ENCODE measurements at places on chromosomes 13 and 19.

- DNase-seq: no peak
Measured at GRCh38 chr19:38375098-38375493, 725 bp downstream of the PSMD8 start.

- DNase-seq: no peak
Measured at GRCh38 chr13:73938372-73939070, 195.7 kb downstream of the KLF12 start.

- DNase-seq: no peak
Measured at GRCh38 chr13:48891586-48891985, 84.1 kb upstream of the FNDC3A start.

GRCh38 chr13:45143346-45143751 is 23.0 kb downstream of the GTF2F2 start:
- DNase-seq: no peak

DNA sequence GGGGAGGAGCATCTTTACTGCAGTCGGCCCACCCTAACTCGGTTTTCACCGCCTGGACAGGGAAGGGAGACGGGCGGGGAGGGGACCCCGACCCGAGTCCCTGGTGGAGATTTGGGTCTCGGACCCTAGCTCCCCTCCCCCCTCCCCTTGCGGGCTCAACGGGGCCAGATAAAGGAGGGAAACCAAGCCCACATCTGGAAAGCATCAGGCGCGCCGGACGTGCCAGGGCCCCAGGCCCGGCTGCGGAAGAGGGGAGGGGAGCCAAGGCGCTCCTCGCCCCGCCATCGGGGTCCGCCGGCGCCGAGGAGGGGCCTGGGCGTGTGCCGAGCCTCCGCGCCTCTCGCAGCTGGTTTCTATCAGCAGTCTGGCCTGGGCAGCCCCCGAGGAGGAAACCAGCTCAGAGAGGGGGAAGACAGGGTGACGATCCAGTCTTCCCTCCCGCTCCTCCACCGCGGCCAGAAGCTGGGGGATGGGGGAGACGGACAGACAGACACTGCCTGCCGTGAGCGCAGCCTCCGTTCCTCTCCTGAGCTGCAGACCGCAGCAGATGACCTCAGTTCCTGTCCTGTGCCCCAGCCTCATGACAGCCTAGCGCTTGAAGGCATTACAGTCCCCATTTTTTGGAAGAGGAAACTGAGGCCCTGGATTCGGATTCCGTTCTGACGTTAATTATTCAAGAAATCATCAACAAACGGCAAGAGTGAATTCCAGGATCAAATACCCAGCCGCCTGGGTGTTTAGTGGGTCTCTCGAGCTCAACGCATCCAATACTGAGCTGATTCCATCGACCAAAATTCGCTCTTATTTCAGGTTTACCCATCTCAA is 3.6 kb upstream of the GNG8 start:
- no peak for DNase-seq

DNA sequence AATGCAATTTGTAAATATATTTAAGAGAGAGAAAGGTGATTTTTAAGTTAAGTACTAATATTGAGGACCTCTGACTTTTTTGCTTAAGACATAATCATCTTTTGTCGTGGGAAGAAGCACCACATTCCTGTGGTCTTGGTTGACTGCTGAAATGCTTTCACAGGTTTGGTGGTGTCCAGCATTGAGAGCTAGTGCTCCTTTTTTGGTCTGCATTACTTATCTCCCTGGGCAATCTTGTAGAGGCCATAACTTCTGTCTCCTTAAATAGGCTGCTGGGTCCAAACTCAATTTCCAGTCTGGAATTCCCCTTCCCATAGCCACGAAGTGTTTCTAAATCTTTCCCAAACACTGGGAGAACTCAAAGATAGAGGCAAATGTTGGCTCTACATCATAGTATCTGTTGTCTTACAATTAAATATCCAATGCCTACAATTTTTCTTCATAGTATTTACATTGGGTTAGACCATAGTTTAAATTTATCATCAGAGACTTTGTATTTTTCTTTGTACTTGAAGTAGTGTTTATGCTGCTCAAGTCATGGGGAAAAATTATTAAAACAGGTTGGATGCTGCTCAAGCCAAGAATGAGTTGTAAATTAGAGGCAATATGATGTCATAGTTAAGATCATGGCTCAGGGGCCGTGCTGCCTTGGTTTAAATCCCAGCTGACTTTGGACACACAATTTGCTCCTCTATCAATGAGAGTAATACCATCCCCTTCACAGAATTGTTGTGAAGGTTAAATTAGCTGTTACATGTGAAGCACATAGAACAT is 105.6 kb downstream of the POSTN start:
- no peak for DNase-seq

DNA sequence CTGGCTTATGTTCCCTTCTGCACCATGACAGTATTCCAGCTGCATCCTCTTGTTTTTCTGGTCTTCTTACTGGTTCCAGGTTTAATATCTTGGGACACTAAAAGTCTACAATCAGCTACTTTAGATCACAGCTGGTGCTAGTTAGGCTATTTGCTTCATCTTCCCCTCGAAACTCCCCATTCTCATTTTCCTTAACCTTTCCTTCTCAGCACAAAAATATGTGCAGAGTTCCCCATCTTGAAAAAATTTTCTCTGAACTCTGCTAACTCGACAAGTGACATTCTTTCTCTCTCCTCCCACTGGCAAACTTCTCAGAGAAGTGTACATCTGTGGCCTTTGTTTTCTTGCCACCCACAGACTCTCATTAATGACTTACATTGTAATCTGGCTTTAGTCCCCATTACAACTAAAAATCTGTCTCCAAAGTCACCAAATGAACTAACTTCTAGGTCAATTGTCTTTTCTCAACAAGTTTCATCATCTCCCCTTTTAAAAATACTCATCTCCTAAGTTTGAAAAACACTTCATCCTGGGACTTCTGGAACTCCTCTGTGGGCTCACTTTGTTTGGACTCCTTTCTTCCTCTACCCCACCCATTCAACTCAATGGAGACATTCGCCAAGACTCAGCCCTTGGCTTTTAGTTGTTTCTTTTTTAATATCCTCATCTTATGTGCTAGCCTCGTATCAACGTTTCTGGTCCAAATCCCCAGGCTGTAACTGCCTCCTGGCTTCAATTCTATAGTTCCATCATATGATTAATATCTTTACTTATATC is 7.1 kb upstream of the KL start:
- no peak for DNase-seq

DNA sequence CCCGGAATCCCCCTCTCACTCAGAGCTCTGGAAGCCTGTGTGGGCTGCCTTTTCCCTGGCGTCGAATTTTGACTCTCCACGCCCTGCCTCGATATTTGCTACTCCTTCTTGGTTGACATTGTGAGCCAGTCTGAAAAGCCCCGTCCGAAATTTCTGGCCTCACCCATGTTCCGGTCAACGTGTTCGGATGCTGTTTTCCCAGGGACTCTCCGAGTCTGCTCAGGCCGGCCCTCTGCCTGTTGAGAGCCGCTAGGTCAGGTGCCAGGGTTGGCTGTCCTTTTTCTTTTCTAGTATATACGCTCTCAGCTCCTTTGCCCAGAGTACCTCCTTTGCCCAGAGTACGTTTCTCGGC is 6.8 kb upstream of the DGKH start:
- no peak for DNase-seq

GRCh38 chr19:2353159-2353886 is 6.7 kb upstream of the TMPRSS9 start:
- no peak for DNase-seq

DNA sequence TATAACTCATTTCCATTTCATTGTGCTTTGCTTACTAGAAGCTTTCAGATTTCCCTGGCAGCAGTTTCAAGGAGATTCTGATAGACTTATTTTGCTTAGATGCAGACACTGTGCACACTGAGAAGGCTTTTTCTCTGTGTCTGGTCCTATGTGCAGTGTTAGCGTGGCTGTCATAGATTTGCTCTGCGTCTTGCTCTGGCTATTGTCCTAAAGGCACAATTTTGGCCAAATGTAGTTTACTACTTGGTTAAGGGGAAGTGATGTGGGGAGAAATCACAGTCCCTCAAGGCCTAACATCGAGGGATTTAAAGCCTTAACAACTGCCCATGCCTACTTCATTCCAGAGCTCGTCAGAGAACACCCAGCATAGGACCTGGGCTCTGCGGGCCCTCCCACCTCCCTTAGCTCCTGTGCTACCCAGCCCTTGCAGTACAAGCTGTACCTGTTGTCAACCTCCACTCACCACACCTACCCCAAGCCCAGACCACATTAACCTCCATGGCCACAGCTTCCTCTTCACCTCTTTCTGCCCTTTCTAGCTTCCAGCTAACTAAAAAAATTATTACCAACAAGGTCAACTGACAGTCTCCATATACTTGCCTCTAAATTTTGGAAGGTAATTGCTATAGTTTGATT is 38.9 kb upstream of the KATNAL1 start:
- no peak for DNase-seq

GRCh38 chr19:16335226-16335625 is 10.6 kb downstream of the KLF2 start:
- DNase-seq: no peak

DNA sequence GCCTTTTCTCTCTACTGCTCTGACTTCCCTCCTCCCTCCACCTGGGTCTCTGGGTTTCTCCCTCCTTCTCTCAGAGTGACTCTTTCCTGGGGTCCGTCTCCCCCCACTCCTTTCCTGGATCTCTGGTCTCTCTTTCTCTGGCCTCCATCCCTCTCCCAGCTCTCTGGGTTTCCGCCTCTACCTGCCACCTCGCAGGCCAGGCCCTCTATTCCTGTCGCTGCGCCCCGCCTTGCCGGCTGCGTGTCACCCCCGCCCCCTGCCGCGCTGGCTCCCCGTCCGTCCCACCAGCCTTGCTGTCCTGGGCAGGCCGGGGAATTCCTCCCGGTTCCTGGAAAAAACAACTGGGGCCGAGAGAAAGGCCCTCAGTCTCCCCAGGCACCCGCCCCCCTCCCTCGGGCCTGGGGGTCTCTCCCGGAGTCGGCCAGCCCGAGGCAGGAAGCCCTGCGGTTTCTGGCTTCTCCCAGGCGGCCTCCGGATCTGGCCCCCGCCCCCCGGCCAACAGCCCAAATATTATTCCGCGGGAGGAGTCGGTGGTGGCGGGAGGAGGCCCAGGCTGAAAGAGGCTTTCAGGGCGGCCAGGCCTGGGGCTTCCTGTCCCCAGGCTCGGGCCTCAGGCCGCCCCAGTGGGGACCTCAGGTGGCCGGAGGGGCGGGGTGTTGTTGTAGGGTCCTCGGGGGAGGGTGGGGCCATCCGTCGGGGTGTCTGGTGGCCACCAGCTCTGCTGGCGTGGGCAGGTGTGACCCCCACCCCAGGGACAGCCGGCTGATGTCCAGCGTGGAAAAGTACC is 9.3 kb downstream of the IRF2BP1 start:
- DNase-seq: no peak

DNA sequence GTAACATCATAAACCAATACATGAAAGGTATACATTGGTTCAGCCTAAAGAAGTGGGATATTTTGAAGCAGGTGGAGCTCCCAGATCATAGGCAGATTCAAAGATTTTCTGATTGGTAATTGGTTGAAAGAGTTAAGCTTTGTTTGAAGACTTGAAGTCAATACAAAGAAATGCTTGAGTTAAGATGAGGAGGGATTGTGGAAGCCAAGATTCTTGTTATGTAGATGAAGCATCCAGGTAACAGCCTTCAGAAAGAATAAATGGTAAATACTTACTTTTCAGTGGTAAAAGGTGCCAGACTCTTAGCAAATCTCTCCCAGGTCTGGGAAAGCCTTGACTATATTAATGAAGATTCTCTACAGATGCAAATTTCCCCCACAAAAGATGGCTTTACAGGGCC is 49.3 kb upstream of the FAM216B start:
- no peak for DNase-seq

DNA sequence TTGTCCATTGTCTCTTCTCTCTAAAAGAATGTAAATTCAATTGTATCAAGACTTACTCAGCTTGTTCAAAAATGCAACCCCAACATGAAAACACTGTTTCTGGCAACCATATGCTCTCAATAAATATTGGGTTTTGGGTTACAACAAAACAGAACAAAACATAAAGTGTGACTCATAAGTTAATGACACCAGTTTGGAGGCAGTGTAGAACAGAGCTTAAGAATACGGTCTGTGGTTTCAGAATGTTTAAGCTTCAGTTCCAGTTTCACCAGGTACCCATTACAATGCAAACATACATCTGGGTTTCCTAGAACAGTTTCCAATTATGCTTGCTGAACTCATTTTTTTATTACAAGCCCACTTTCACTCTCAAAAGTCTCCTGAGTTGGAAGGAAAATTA is 285.8 kb upstream of the PCDH9 start:
- no peak for DNase-seq

GRCh38 chr13:21657538-21657937 is 13.3 kb upstream of the FGF9 start:
- no peak for DNase-seq

DNA sequence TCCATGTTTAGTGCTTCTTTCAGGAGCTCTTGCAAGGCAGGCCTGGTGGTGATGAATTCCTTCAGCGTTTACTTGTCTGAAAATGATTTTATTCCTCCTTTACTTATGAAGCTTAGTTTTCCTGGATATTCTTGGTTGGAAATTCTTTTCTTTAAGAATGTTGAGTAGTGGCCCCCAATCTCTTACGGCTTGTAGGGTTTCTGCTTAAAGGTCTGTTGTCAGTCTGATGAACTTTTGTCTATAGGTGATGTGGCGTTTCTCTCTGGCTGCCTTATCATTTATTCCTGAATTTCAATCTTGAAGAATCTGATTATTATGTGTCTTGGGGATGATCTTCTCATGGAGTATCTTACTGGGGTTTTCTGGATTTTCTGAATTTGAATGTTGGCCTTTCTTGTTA is 26.0 kb downstream of the ZNF430 start:
- DNase-seq: no peak

DNA sequence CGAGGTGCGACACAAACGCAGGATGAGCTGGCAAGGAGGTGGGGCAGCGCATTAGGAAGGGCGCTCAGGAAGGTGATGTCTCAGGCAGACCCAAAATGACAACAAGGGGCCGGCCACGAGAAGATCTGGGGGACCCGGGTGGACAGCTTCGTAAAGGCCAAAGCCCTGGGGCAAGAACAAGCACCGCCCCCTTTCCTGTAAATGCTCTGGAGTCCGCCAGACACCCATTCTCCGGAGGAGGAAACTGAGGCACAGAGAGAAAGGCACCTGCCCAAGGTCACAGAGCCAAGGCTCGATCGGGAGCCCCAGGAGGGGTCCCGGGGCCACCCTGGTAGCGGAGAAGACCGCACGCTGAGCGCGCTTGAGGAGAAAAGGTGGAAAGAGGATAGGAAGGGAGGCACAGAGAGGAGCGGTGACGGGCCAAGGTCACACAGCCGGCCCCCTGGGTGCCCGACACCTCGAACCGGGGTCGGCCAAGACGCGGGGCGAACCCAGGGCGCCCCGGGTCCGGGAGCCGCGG is 571 bp downstream of the SAFB2 start:
- DNase-seq: no peak

DNA sequence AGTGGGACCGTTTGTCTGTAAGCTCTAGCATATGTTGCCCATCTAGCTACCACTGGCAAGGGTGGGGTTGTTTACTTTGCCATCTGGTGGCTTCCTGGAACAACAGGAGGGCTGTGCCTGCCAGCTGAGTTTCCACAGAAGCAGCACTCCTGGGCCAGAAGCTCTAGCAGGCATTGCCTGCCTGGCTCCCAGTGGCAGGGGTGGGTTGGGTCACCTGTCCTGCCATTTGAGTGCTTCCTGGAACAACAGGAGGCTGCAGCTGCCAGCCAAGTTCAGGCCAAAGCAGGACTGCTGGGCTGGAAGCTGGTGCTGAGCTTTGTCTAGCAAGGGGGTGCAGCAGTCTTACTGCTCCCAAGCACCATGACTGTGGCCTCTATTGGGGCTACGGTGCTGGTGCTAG is 239.7 kb downstream of the MTUS2 start:
- no peak for DNase-seq

- no peak for DNase-seq
Measured at GRCh38 chr19:38485541-38486285, 52.2 kb downstream of the RYR1 start.

Measured in activated CD4-positive, alpha-beta T cell treated with anti-CD3 and anti-CD28 coated beads for 24 hours (primary cell).